ENCODE measurements at places on chromosomes 12 and 14.

- DNase-seq, result no peak
Measured at GRCh38 chr14:28754209-28754985, 12.2 kb upstream of the FOXG1 start.

DNA sequence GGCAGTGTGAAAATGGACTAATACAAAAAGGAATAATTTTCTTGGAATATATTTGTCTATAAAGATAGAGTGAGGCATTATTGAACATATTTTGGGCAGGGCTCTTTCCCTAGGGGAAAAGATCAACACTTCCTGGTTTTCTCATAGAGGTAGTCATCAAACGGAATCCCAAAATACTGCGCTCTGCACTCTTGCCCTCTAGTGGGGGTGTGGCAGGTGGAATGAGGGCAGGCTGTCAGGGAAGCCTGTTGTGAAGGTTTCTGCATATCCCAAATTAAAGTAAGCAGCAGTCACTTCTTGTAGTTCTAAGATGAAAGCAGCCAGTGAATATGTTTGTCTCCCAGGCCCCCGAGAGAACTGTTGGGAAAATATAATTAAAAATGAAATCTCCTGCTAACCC, 666.8 kb upstream of the TMEM132C start:
- no peak for DNase-seq

- peak; percentile 71 for DNase-seq
Measured at GRCh38 chr12:55932551-55932910, 1.6 kb downstream of the DGKA start.

DNA sequence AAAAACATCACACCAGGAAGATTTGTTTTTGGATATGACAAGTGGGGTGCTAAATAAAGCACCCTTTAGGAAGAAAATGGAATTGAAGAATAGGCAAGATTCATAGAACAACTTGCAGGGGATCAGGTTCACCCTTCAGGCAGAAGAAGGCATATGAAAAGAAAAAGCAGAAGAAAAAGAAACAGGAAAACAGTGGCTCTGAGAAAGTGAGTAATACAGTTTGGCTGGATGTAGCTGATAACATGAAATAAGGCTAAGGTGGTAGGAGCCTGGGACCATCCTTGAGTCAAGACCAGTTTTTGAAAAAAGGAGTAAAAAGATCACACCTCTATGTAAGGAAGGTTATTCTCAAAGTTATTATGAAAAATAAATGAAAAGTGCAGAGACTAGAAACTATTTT, 42.4 kb downstream of the TRIP11 start:
- no peak for DNase-seq

DNA sequence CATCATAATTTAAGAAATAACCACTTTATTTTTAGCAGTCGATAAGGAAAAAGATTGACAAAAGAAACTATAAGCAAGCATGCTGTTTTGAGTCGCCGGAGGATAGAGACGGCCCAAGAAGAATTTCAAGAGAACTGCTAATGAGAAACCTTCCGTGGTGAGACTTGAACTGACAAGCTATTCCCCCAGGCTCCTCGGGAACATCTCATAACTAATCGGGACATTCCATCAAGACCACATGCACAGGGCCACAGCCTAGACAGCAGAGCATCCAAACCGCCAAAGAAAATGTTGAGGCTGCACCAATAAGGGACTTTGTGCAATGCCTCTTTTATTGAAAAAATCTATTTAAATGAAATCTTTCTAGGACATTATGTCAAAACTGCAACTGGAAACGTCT, 51.0 kb downstream of the YEATS4 start:
- DNase-seq, result no peak

DNA sequence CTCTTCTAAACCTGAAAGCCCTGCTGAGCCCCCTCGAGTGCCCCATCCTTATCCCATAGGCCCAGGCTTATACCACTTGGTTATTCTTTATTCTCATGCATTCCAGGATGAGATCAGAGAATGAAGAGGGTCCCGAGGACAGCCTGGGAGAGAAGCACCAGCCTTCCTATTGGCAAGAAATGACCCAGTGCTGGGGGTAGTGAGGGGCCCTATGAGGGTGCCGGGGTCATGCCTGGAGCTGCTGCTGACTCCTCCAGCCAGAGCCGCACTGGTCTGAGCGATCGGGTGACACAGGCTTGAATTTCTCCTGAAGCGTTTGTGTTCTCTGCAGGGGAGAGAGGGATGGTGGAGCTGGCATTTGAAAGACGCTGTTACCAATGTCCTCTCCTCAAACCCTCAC, 18.1 kb downstream of the MORN3 start:
- no peak for DNase-seq

- no peak for DNase-seq
Measured at GRCh38 chr12:120125029-120125428, 8.5 kb upstream of the RAB35 start.

DNA sequence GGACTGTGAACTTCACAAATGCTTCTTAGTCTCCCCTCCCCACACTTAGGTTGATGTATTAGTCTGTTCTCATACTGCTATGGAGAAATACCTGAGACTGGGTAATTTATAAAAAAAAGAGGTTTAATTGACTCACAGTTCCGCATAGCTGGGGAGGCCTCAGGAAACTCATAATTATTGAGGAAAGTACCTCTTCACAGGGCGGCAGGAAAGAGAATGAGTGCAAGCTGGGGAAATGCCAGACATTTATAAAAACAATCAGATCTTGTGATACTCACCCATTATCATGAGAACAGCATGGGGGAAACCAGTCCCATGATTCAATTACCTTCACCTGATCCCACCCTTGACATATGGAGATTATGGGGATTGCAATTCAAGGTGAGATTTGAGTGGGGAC, 178.8 kb downstream of the SLC38A4 start:
- DNase-seq, result no peak

GRCh38 chr12:13093191-13093847, 10.1 kb downstream of the GSG1 start:
- no peak for DNase-seq

DNA sequence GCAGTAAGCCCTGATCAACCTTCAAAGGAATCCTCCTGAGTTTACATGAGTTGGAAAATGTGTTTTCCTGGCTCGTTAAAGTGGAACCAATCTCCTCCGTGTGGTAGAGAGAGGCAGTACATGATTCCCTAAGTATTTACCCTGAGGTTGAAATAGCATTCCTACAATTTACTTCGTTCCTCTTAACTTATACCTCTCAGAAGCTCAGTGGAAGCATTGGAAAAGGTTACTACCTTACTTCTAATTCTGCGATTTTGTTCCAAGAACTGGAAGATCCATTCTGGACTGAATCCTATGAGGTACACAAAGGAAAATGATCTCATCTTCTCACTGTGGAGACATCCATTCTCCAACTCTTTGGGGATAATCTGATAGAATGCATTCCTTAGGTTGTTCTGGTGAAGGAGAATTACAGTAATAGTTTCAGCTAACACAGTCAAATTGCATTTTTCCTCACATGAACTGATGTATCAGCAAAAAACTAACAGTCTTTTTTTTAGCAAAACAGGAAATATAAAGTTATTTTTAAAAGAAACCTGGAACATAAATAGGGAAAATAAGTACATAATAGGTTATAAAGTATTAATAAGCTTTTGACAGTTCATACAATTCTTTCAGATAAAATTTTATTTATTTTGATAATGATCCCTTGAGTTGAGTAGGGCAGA, 475.6 kb downstream of the PDZRN4 start:
- no peak for DNase-seq

- DNase-seq, result no peak
Measured at GRCh38 chr12:59066445-59066844, 146.1 kb upstream of the LRIG3 start.

DNA sequence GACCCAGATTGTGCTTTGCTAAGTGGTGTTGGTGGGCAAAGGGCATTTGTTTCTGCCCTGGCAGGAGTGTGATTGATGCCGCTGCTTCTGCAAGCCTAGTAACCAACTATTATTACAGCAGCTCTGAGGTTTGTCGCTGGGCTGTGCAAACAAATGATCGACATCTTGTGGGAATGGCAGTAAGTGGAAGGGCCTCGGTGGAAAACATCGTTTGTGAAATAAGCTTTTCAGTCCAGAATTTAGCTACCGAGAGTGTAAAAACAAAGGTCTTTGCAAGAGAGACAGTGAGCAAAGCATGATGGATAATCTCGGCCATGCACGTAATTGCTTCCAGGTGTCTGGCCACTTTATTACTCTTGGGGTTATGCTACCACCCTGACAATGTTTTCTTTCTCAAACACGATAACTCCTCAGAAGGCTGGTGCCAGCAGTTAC, 397.7 kb upstream of the PRICKLE1 start:
- DNase-seq, result no peak

DNA sequence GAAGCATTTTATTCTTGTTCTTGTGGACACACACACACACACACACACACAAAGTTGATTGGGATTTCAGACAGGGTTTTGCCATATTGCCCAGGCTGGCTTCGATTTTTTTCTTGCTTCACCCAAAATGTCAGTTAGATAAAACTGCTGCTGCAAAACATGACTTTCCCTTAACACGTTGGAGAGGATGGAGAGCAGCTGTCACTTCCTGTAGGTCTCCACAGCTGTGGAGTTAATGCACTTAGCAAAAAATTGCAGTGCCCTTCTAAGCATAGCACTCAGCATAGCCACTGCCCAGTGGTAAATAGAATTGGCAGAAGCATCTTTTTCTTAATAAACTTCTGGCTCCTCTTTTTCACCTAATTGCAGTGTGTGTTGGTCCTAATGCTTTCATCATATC, 54.5 kb downstream of the PDZRN4 start:
- no peak for DNase-seq
